ENCODE measurements at places on chromosomes 3 and 15. TPM values are rescaled to one million over a fixed set of nuclear protein-coding genes. Genes with fewer than 3 reads are reported as not detected.

FOXB1 gene
- total RNA-seq, result not detected

IL17RC gene
- total RNA-seq, result 42.1 TPM

PPIB gene
- 954 TPM for total RNA-seq

CD200 gene
- total RNA-seq, result 1.5 TPM

SYNPR gene
- not detected for total RNA-seq

IGSF11 gene
- under 0.01 TPM for total RNA-seq

CLEC3B gene
- total RNA-seq, result 48.9 TPM

EHHADH gene
- total RNA-seq, result 3.2 TPM

EIF5A2 gene
- total RNA-seq, result 13.3 TPM

FMN1 gene
- 9.0 TPM for total RNA-seq

FHIT gene
- total RNA-seq, result 3.3 TPM

ANO10 gene
- 55.7 TPM for total RNA-seq

FSIP1 gene
- total RNA-seq, result 3.6 TPM

GOLGA6L7 gene
- not detected for total RNA-seq

IQCF5 gene
- total RNA-seq, result not detected

CFAP100 gene
- not detected for total RNA-seq

RPUSD3 gene
- total RNA-seq, result 18.6 TPM

TPRG1 gene
- total RNA-seq, result 6.5 TPM

KLHL40 gene
- total RNA-seq, result not detected

PLA2G4B gene
- 0.72 TPM for total RNA-seq

LMAN1L gene
- total RNA-seq, result under 0.01 TPM

Measured in osteoblast (primary cell).